AG04450 (cell line): ENCODE measurements at places on chromosomes 3 and 15. TPM values are rescaled to one million over a fixed set of nuclear protein-coding genes. Genes with fewer than 3 reads are reported as not detected.

Gene GNAI2
- polyA plus RNA-seq: 603 and 661 TPM in 2 replicates

Gene DZIP1L
- polyA plus RNA-seq: 5.7 and 7.9 TPM in 2 replicates

Gene WNT7A
- polyA plus RNA-seq: not detected in 2 replicates

Gene LRRIQ4
- not detected in 2 replicates for polyA plus RNA-seq

GRCh38 chr15:72491768-72492167, 17.6 kb downstream of the ARIH1 start:
- DNase-seq: peak; percentile 56

DNA sequence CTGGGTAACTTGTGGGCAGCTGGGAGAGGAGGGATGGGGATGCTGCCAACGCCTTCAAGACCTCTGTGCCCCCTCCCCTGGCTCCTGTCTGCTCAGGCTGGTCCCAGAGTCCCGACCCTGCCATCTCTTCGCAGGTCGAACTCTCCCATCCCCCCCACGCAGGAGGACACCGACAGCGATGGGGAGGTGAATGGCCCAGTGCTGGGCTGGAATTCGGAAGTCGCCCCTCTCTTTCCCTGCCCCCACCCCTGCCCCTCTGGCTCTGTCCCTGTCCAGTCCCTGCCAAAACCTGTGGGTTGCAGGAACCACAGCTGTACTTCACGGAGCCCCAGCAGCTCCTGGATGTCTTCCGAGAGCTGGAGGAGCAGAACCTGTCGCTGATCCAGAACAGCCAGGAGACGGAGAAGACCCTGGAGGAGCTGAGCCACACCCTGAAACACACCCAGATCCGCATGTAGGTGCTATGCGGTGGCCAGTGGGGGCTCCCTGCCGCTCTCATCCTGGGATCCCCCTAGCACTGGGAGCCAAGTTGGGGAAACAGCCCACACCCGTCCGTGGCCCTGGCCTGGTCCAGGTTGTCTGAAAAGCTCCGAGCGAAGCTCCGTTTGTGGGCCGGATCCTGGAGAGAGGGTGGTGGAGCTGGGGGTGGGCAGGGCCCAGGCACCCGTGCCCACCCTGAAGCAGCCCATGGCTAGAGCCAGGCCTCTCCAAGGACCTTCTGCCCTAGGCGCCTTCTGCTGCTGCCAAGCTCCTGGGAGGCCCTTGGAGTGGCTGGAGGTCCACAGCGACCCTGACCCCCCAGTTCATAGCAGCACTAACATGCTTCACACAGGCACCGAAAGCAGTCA, 28.7 kb downstream of the CFAP100 start:
- no peak for DNase-seq

- DNase-seq: no peak
These were observed 15.4 kb upstream of the STARD5 start for GRCh38 chr15:81339321-81339720.

DNA sequence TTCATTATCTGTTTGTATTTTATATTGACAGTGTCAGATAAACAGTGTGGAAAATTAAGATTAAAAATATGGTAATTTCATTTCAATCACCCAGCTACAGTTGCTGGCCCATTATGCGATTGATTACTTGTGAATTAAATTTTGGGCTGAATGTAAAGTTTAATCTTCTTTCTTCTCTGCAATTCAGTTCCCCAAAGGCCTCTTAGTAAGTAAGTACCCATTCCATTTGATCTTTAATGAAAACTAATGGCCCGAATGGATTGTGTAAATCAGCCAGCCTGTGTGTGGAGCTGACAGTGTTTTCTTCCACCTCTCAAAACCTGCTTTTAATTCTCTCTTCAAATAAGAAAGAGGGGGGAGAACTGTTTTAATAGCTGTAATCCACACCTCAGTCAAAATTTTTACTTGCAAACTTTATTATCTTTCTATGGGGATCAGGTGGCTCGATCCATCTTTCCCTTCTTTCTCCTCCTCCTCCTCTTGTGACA, 307.1 kb downstream of the IL20RB start:
- no peak for DNase-seq
